ENCODE measurements at places on chromosomes 16 and 17.

DNA sequence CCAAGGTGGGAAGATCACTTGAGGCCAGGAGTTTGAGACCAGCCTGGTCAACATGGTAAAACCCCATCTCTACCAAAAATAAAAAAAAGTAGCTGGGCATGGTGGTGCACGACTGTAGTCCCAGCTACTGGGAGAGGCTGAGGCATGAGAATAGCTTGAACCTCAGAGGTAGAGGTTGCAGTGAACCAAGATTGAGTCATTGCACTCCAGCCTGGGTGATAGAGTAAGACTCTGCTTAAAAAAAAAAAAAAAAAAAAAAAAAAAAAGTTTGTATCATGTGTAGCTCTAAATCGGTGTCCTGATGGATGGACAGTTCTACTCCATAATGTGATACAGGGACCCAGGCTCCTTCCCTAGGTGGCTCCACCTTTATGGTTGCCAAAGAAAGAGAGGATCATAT lies 497.1 kb upstream of the RBFOX1 start:
- DNase-seq = no peak

- DNase-seq = peak; percentile 55
Measured at GRCh38 chr17:3911271-3912053, 4.8 kb downstream of the P2RX1 start.

- DNase-seq = no peak
Measured at GRCh38 chr16:30066761-30067583, 1.4 kb downstream of the ALDOA start.

DNA sequence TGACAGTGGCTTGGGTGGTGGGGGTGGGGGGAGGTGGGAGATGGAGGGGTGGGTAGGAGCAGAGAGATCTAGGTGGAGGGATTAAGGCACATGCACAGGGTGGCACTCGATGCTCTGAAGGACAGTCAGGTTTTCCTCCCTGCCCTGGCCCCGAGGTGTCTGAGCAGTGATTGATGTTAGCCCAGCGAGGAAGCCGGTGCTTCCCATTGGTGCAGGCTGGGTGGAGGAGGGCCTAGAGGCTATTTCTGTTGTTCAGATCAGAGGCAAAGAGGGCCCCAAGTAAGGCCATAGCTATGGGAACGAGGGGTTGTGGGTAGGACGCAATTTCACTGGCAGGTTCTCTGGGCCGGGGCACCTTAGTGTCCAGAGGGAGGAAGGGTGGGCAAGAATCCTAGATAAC lies 23.1 kb downstream of the CACNA1G start:
- no peak for DNase-seq

- no peak for DNase-seq
Measured at GRCh38 chr16:2790631-2791030, 3.3 kb upstream of the PRSS33 start.

GRCh38 chr17:56441308-56441707 lies 152.2 kb upstream of the NOG start:
- no peak for DNase-seq

DNA sequence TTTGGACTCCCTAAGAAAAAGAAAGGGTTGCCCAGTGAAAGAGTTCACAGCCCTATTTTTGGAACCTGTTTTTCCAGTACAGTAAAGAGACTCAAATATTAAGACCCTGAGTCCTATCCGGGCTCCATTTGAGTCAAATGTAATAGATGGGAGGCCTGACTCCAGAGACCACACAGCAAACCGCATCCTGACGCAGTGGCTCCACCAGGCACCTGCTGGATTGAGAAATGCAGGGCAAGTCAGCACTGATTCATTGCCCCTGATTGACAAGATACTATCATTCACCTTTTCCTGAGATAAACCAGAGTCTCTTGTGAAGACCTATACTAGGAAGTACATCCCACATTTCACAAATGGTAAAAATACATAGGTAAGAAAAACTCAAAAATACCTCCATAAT lies 715.7 kb upstream of the SOX9 start:
- DNase-seq = no peak

DNA sequence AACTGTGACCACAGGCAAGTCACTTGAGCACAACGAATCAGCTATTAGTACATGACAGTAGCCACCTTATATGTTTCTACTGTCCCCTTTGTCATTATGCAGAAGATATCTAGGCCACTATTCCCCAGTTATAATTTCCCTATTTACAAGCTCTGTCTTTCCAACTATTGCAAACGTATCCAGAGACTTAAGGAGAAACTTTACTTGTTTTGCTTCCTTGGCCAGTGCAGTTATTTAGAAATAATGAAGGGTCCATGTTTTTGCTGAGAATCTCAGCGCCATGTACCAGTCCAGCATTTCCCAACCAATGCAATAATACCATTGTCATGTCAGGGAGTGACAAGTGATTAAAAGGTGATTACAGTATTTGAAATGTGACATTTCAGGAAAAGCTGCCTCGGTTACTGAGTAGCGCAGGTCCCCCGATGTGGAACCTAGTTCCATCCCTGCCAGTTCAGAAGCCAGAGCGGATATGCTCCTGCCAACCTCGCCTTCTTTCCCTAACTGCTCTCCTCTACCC lies 743 bp downstream of the ZNF624 start:
- DNase-seq = no peak

DNA sequence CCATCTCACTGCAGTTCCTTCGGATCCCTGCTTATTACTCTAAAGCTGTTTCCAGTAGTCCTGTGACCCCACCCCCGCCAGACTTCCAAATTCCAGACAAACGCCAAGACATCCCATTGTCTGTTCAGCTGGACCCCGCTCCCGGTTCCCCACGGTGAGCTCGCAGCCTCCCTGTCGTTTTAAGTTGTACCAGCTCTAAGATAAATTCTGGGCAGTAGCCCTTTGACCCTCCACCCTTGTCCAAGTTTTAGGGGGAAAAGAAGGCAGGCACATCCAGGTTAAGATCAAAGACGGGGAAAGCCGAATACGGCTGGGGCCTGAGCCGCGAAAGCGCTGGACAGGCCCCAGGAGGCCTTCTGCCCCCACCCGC lies 589 bp downstream of the ARL6IP1 start:
- no peak for DNase-seq

GRCh38 chr17:36946726-36947091 lies 2.0 kb upstream of the AATF start:
- DNase-seq = no peak

GRCh38 chr16:20910781-20911321 lies 10.3 kb downstream of the LYRM1 start:
- no peak for DNase-seq

DNA sequence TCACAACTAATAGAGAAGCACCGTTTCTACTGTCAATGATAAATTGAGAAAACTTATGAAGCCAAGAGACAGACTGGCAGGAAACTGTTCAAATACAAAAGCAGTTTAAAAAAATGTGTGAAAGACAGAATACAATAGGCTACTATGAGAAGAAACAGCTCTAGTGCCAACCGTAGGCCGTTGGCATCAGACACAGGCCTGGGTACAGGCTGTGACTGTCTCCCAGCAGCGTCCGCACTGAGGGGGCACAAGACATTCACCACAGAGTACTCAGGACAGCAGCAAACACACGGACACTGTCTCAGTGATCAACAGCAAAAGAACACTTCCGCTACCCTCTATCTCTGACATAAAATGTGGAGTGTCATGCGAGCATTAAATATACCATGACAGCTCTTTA lies 7.8 kb upstream of the C1QBP start:
- no peak for DNase-seq

DNA sequence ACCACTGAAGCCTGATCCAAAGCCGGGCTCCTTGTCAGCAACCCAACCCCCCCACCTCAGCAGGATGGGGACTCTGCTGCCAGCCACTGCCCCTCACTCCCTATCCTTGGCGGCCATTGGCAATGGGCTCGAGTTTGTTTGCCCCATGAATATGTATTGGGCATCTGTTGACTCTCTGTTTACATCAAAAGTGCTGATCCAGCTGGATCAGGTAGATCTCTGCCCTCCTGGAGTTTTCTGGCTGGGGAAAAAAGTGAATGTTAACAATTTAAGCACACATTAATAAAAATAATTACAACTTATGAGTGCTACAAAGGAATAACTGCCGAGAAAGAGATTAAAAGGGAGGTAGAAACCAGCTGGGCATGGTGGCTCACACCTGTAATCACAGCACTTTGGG lies 62.5 kb downstream of the ATP2C2 start:
- DNase-seq = no peak

- no peak for DNase-seq
Measured at GRCh38 chr16:78485188-78485916, 385.9 kb downstream of the WWOX start.

DNA sequence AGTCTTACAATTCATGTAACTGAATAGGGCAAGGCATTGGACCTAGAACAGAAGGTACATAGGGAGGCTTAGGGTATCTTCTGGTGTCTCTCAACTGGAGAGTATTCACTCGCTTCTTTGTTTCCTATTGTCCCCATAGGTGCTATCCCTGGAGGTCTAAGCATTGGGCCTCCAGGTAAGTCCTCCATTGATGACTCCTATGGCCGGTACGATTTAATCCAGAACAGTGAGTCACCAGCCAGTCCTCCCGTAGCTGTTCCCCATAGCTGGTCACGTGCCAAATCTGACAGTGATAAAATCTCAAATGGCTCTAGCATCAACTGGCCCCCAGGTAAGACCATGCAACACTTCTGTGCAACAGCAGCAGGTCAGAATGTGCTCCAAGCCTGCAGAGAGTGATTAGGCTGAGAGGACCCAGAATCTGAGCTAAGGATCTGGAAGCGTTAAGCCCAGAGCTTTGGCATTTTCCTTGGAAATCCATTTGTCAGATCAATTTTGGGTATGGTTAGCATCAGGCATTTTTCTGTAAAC lies 35.7 kb downstream of the TMC6 start:
- no peak for DNase-seq

GRCh38 chr17:37211136-37211535 lies 164.6 kb upstream of the C17orf78 start:
- DNase-seq = no peak

DNA sequence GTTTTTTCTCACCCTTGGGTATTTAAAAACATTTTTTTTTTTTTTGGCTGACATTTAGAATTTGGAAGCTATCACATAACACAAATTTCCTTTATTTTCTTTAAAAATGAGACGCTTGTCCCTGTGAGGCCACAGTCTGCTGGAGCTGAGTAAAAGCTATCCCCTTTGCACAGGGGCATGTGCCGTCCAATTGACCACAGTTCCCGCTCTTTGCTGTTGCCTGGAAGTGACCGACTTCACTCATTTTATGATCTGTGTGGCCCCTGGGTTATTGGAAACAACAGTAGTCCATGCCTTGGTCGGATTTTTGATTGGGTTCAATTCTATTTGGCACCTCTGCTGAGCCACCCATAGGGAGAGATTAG lies 405.0 kb downstream of the CPPED1 start:
- no peak for DNase-seq

DNA sequence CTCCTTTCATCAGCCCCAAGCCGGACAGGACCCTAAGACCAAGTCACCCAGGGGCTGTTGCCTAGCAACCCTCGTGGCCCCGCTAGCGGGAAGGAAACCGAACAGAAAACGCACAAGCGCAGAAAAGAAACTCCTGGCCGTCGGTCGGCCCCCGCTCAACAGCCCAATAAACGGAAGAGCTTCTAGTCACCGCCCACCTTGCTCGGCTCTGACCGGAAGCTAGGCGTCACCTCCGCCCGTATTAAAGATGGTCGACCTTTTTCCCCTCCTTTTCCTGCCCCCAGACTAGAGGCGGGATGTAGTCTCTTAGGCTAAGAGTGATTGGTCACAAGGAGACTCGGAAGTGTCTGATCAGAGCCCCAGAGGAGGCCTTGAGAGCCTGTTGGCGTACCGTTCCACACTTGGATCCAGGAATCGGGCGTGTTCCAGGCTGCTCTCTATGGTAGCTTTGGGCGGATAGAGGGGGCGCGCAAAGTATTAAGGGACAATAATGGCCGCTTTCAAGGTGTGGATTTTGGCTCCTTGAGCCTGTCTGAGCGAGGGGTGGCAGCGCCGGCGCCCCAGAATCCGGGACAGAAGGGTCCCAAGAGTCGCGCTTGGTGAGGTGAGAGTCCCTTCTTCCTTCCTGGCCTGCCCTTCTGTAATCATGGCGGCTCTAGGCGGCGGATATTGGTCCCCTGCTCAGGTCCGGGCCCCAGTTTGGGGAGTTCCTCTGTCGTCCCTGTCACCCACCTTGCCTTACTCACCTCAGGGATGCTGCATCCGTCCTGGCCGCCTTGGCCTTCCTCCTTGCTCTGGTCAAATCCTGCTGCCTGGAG lies at the start of the genes DHX38 and TXNL4B:
TSS of gene DHX38 (plus strand) at position 400 of the 818 bp plus-strand sequence. CDS start 2,311 bp downstream, outside the sequence.
TSS of gene TXNL4B (minus strand) at position 173 of the 818 bp plus-strand sequence. CDS start 2,871 bp downstream, outside the sequence.
- peak; percentile 91 for DNase-seq

DNA sequence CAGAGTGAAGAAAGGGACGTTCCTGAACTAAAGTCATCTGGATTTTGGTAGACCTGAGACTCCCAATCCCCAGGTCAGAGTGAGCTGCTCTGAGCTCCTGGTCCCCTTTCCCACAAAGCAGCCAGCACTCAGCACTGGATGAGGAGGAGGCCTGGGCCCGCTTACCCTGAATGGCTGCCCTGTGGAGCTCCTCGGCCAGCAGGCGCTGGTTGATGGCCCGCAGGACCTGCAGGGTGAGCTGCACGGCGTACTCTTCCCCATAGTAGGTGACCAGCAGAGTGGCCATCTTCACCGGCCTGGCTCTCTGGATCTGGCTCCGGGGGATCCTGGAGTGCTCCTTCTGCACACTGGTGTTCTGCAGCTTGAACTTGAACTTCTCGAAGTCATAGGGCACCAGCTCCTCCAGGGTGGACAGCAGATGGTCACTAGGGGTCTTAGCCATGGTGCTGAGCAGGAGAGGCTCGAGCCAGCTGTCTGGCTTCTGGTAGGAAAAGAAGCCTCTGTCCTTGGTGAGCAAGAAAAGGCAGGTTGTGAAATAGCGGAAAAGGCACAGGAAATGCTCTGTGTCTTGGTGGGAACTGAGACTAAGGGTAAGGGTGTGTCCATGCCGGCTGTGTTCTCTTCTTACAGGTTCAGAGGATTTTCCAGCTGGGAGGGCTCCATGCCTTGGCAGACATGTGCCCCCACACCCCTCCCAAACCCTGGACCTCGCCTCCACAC lies at the start of gene MEFV:
TSS of gene MEFV (minus strand) at position 488 of the 720 bp plus-strand sequence. CDS start at position 442, 46 bp downstream.
- no peak for DNase-seq

DNA sequence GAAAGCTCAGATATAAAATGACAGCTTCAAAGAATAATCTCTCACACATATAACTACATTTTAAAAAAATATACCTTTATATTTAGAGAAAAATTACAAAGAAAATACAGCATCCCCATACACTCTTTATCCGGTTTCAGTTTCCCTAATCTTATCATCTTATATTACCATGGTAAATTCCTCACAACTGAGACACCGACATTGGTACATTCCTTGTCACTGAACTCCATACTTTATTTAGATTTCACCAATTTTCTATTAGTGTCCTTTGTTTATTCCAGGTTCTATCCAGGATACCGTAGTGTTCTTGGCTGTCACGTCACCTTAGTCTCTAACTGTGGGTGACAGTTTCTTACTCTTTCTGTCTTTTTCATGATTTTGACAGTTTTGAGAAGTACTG lies 22.0 kb upstream of the ABCA10 start:
- DNase-seq = no peak

Measured in CD4-positive, CD25-positive, alpha-beta regulatory T cell (primary cell).